ENCODE measurements at places on chromosomes 5 and 9.

GRCh38 chr5:145247745-145248040, 587.4 kb downstream of the PRELID2 start:
- DNase-seq: no peak

GRCh38 chr5:166068547-166069335, 2222.7 kb upstream of the WWC1 start:
- DNase-seq: no peak

DNA sequence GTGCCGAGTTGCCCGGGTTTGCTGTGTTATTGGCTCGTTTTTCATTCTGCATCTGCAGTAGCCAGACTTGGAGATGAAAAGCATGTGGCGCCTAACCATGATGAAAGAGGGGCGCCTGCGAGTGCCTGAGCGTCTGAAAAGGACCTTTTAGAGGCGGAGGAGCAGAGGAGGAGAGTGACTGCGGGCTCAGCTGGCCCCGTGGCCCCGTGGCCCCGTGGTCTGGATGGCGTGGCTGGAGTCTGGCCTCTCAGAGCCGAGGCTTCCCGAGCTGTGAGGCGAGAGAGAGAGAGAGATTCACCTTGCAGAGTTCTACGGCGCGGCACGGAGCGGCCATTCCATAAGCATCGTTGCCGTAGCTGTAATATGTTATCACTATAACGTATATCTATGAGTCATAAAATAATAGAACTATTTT, 55.3 kb upstream of the RNU6ATAC start:
- DNase-seq: no peak

DNA sequence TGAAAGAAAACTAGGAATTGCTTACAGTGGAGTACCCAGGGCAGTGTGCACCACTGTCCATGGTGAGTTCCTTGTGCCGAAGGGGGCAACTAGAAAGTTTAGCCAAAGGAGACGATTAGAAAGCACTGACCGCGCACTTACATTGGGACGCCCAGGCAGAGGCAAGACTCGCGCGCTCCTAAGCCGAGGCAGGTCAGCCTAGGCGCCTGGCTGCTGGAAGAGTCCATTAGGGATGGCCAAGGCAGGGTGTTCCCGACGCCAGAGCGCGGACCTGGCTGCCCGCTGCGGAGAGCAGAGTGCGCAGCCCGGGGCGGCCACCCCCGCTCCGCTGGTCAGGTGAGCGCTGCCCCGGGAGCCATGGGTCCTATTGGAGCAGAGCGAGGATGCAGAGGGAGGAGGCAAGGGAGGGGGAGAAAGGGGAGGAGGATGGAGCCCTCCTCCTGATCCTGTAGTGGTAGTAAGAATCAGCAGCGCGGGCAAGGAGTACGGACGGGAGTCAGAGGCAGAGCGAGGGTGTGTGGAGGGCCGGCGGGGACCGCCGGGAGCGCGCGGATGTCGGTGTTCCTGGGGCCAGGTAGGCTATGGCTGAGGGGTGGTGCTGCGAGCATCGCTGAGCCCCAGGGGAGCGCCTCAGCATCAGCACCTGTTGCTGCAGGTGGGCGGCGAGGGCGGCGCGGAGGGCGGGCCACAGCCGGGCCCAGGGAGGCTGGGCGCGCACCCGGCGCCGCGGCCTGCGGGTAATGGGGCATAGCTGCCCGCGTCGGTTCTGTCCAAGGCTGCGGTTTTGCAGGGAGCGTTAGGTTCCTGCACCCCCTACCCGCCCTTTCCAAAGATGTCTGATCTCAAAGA, at the start of gene ADGRV1:
ADGRV1 (plus strand) TSS at position 454 of the 849 bp plus-strand sequence; CDS start at position 553, 99 bp downstream.
- DNase-seq: no peak

DNA sequence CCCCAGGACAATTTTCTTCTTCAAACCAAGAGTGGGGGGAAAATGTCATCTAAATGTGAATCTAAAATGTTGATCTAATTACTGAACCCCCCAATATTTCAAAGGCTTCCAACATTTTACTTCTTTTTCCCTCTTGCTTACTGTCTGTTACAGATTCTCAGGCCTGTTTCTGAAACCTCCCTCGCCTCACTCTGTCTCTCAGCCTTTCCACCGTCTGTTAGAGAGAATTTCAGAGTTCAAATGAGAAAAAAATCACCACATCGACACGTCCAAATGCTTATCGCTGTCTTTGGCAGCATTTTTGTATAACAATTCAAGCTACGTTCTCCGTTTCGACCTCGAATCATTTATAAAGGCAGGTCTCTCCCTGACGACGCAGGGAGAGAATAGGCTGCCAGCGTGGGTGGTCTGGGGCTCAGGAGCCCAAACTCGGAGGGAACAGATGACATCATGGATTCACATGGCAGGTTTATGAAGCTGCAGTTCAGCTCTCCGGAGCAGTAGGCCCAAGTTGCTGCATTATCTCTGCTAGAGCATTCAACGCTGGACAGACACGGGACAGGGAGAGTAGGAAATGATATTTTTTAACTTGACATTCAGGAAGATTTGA, 139.8 kb downstream of the GAS1 start:
- no peak for DNase-seq

DNA sequence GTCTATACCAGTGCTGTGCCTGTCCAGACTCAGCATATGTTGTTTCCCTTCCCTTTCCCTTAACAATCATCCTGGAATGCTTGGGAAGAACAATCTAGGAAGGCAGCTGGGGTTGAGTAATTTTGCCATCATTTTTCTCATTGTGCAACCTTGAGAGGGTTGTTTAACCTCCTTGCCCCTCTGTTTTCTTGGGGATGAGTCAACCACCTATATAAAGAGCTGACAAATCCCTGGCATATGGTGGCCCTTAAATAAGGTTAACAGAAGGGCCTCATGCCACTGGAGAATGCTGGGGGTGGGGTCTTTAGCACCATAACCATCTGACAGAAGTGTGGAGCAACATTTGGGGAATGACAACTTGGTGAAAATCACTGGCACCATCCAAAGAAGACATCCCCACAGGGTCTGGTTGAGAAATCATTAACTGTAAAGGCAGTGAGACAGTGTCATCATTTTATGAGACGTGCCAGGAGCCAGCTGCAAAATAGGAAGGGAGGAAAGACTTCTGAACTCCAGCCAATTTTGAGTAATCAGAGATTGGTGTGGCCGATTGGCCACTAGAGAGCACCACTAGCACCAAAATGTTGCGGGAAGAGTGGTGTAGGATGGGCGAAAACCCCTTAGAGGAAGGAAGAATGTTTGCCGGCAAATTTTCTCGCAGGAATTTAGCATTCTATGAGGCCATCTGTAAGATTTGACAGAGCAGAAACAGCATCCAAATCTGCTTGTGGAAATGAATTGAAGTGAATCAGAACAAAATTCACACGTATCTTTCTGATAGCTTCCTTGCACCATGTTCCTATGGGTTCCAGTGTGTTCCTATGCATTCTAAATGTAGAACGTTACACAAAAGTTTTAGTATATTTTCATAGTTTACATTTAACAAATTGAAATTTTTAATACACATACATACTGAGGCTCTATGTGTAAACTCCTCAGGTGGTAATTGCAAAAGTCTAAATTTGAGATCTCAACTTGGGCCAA, 113.8 kb downstream of the MSX2 start:
- no peak for DNase-seq

- no peak for DNase-seq
These were observed 394.4 kb upstream of the ZNF608 start for GRCh38 chr5:125140855-125141254.

Measured in ascending aorta (tissue), 2 donors.